Fibroblast of pulmonary artery (primary cell): ENCODE measurements at places on chromosomes 13 and 19.

GRCh38 chr13:36862722-36863121 is 43.7 kb downstream of the RFXAP start:
- DNase-seq: no peak

DNA sequence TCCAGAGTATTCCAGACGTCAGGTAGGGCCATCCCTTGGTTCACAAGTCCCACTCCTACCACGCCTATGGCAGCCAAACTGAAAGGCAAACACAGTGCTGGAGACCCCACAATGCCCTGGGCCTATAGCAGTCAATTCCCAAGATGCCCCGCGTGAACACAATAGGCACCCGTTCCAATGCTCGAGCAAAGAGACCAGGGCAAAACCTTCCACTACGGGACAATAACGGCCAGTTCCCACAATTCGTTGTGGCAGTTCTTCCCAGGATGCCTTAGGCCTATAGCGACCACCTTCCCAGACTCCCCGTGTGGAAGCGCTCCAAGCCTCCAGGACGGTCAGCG is 538 bp downstream of the ZNF428 start:
- DNase-seq: peak; percentile 39

DNA sequence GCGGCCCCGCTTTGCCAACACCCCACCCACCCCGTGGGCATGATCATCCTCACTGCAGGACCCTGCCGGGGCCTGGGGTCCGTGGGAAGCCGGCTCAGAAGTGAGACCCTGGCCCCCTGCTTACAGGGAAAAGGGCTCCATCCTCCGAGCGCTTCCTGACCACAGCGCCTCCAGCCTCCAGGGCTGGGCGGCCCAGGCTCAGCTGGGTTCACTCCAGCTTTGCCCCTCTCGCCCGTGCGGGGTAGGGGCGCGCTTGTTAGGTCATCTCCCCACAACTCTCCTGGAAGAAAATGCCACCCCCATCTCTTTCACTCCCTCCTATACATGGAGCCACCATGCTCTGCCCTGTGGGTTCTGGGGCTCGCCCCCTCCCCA is 6.6 kb upstream of the C1QTNF9B start:
- DNase-seq: no peak

DNA sequence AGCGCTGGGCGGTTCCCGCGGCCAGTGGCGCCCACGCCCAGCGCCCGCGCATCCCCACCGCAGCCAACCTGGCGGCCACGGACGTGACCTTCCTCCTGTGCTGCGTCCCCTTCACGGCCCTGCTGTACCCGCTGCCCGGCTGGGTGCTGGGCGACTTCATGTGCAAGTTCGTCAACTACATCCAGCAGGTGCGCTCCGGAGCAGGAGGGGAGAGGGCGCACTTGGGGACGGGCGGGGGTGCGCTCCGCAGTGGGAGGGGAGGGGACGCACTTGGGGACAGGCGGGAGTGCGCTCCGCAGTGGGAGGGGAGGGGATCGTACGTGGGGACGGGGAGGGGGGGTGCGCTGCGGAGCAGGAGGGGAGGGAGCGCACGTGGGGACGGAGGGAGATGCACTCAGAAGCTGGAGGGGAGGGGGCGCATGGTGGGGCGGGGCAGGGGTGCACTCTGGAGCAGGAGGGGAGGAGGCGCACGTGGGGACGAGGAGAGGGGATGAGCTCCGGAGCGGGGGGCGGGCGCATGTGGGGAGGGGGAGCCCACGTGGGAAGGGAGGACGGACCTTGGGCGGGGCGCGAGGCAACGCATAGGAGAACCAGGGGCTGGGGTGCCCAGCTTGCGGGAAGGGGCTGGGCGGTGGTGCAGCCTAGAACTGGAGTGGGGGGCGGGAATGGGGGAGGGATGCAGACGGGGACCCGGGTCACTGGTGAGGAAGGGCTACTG is 1.5 kb downstream of the KISS1R start:
- no peak for DNase-seq

DNA sequence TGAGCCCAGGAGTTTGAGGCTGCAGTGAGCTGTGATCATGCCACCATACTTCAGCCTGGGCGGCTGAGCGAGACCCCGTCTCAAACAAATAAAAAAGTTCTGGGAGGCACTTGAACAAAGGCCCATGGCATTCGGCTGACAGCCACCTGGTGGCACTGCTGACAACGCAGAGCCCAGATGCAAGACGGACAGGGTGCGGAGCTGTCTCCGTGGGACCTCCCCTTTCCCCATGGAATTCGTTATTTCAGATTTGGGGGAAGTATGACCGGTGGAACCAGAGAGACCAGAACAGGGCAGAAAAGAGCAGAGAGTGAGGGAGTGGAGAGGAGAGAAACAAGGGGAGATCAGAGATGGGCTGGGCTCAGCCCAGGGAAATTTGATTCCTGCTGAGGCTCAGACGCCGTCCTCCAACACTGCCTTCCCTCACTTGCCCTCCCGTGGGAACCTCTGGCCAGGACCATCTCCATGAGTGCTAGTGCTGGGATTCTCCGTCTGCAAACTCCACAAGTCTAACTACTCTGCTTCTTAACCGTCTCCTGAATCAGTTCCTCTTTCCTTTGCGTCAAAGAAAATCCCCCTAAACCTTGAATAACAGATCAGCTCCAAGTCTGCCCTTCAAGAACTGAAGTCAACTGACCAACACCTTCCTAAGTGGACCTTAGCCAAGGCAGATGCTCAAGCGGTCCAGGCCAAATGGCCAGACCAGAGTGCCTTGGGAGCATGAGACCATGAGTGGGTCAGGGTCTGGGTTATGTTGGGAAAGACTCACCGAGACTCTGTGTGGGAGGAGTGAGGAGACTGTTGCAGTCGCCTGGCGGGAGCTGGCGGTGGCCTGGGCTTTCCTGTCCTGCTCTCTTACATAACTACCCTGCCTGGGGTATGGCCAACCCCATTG is 11.9 kb upstream of the ATF5 start:
- DNase-seq: no peak

- peak; percentile 16 for DNase-seq
Measured at GRCh38 chr13:105139380-105140285, 1395.8 kb downstream of the EFNB2 start.

DNA sequence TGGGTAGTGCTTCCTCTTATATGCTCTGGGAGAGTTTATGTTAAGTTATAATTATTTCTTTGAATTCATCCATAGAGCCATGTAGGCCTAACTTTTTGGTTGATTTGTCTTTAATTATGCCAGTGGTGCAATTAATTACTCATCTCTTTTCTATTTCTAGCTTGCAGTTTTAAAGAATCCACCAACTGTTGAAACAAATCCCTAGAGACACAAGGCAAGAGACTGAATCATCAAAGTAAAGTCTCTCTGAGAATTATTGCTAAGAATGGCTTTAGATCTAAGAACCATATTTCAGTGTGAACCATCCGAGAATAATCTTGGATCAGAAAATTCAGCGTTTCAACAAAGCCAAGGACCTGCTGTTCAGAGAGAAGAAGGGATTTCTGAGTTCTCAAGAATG is 5.9 kb upstream of the ZNF551 start:
- DNase-seq: no peak
